ENCODE measurements at places on chromosomes 3 and 15.

GRCh38 chr3:71485896-71486295, 97.6 kb downstream of the FOXP1 start:
- no peak for DNase-seq

- DNase-seq: no peak
Observed at GRCh38 chr3:105101603-105102002, 265.1 kb upstream of the ALCAM start.

GRCh38 chr15:88513195-88513594, 33.3 kb downstream of the DET1 start:
- peak; percentile 48 for DNase-seq

- no peak for DNase-seq
Observed at GRCh38 chr3:177820683-177821316, 623.5 kb upstream of the TBL1XR1 start.

- DNase-seq: no peak
Observed at GRCh38 chr15:67824197-67824968, 926 bp upstream of the SKOR1 start.

DNA sequence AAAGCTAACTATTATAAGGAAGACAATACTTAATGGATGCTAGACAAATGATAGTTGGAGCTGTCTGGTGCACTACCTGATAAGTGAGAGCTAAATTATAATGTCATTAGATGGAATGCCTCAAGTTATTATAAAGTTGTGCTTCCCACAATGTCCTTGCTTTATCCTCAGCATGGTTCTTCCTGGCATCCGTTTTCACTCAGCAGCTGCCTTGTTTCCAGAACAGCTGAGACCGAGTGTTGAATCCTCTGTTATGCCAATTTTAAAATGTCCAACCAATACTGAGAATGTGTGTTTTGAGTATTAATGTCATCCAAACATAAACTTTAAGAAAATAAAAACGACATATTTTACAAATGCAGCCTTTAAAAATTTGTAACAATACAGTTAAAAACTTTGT, 286.7 kb upstream of the SOX2 start:
- DNase-seq: no peak

- DNase-seq: no peak
Observed at GRCh38 chr15:66847565-66847991, 145.5 kb downstream of the SMAD6 start.

DNA sequence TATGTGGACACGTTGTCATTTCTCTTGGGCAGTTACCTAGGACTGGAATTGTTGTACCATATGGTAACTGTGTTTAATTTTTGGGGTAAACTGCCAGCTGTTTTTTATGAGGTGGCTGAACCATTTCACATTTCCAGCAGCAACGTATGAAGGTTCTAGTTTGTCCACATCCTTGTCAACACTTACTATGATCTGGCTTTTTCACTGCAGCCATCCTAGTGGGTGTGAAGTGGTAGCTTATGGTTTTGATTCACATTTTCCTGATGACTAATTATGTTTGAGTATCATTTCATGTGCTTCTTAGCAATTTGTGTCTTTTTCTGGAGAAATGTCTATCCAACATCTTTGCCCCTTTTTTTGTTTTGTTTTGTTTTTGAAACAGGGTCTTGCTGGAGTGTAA, 96.2 kb downstream of the VGLL4 start:
- no peak for DNase-seq

GRCh38 chr15:63582718-63583426, 14.3 kb upstream of the FBXL22 start:
- DNase-seq: no peak

DNA sequence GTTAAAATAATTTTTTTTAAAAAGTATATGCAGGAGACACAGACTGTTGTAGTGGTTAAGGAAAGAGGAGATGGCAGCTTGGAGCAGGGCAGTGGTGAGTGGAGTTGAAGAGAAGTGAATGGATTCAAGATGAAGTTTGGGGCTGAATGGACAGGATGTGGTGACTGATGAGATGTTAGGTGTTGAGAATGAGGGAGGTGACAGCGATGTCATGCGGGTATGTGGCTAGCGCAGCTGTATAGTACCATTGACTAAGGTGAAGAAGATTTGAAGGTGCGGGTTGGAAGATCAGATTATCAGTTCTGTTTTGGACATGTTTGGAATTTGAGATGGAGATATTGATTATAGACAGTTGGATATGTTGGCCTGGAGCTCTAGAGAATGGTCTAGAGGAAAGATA, 20.1 kb downstream of the FBXO22 start:
- DNase-seq: no peak

- no peak for DNase-seq
Observed at GRCh38 chr15:55695432-55695831, 47.5 kb downstream of the PRTG start.

DNA sequence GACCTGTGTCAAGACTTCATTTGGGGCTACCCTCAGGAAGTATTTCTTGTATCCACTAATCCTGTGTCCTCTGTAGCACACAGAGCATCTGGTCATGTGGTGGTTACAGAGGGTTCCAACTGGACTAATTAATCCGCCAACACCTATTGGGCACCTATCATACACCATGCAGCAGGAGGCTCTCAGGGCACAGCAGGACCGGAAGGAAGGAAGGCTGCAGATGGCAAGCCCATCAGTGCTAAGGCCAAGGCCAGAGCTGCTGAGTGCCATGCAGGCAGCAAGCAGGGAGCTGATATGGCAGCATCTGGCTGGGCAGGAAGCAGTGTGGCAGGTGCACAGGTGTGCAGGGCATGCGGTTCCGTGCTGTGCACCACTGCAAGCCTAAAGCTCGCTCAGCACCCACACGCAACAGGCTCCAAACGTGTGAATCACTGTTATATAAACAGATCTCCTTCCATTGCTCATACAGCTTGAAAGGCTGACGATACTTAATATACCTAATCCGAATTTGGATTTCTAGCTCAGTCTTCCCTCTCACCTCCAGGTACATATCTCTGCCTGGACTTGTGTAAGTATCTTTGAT, 64.4 kb upstream of the SNRPA1 start:
- no peak for DNase-seq

DNA sequence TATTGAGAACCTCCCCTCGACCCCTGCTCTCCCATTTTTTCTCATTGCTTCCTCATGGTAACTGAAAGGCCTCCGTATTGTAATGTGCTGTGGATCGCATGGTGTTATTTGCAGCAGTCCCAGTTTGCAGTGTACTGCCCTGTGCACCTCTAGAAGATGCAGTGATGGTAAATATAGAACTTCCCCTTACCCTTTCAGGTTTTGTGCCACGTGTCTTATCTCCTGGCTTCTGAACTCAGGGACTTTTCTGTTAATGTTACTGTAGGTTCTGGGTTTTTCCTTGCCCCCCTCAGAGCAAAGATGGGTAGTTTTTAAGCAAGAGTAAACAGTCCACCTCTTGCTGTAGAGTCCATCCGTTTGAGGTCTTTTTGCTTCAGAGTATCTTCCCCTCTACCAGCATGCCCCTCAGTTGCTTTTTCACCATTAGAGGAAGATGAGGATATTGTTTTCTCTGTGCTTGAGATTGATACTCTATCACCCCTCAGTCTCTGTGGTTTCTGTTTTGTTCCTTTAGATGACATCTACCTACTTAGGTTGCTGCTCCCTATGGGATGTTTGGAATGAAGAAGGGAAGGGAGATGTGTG, 22.4 kb downstream of the CHD2 start:
- no peak for DNase-seq

GRCh38 chr15:34588046-34588674, 4.7 kb upstream of the GOLGA8B start:
- peak; percentile 68 for DNase-seq

GRCh38 chr3:183584246-183584913, 28.9 kb upstream of the KLHL6 start:
- DNase-seq: peak; percentile 71

GRCh38 chr3:142027735-142028134, 121.6 kb downstream of the TFDP2 start:
- DNase-seq: no peak

- no peak for DNase-seq
Observed at GRCh38 chr15:39855400-39855799, 64.7 kb downstream of the GPR176 start.

GRCh38 chr3:61008998-61009380, 242.3 kb downstream of the FHIT start:
- DNase-seq: no peak

DNA sequence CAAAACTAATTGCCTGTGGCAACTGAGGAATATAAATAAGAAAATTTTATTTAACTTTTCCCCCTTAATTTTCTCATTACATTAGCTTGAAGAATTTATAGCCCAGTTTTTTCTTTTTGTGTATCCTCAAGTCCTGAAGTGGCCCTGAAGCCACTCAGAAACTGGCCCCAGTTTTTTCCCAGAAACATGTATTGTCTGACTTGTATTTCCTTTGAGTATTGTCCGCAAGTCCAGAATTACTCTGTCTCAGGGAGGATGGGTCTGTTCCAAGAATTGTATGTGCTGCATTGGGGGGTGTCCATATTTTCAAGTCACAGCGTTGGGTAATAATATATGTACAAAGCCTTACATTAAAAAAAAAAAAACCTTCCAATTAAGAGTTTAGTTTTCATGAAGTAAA, 149.7 kb upstream of the IL12A start:
- DNase-seq: no peak

- no peak for DNase-seq
Observed at GRCh38 chr3:38746641-38747040, 69.4 kb downstream of the SCN10A start.
